ENCODE measurements at places on chromosomes 13 and 19.

DNA sequence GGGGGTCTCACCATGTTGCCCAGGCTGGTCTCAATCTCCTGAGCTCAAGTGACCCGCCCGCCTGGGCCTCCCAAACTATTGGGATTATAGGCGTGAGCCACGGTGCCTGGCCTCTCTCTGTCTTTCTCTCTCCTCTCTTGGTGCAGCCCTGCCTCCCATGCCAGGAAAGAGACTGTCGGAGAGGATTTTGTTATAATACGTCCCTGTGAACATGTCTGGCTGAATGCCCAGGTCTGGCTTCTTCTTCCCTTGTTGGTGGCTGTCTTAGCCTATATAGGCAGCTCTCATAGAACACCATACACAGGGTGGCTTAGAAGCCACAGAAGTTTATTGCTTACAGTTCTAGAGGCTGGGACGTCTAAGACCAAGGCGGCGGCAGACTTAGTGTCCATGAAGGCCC is 46.4 kb downstream of the PEX11G start:
- no peak for DNase-seq

- no peak for DNase-seq
Measured at GRCh38 chr13:19519049-19519448, 42.3 kb downstream of the TPTE2 start.

- no peak for DNase-seq
Measured at GRCh38 chr13:26440111-26440510, 117.4 kb upstream of the WASF3 start.

DNA sequence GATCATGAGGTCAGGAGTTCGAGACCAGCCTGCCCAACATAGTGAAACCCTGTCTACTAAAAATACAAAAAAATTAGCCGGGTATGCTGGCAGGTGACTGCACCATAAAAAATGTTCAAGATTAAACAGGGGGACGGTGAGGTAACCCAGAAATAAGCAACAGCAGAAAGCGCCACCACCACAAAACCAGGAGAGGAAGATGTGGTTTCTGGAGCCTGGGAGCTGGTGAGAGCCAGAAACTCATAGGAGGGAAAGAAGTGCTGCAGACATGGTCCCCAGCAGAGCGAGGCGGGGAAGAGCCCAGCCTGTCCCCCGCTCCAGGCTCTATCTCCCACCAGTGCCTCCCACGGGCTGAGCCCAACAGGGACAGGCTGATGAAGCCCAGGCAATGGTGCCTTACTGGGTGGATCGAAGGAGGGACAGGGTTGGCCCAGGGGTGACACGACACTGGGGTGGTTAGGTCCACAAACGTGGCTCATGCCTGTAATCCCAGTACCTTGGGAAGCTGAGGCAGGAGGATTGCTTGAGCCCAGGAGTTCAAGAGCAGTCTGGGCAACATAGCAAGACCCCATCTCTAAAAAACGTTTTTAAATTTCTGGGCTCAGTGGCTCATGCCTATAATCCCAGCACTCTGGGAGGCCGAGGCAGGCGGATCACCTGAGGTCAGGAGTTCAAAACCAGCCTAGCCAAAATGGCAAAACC is 19.0 kb downstream of the SPC24 start:
- no peak for DNase-seq

- no peak for DNase-seq
Measured at GRCh38 chr13:60617991-60618733, 221.1 kb downstream of the TDRD3 start.

- DNase-seq, result peak; percentile 57
Measured at GRCh38 chr19:51514866-51515481, 13.4 kb upstream of the SIGLEC12 start.

- DNase-seq, result no peak
Measured at GRCh38 chr19:34246340-34246739, 8.0 kb upstream of the GARRE1 start.

- DNase-seq, result no peak
Measured at GRCh38 chr19:36916991-36917390, 859 bp downstream of the ZNF568 start.

- DNase-seq, result peak; percentile 93
Measured at GRCh38 chr19:36418287-36419001, at the start of gene ZFP82. Gene ZFP82, minus strand, starts transcription at chr19:36418644. Its CDS starts 8,855 bp downstream, at chr19:36409789.

GRCh38 chr19:34172661-34173192 is 423 bp downstream of the LSM14A start:
- no peak for DNase-seq

DNA sequence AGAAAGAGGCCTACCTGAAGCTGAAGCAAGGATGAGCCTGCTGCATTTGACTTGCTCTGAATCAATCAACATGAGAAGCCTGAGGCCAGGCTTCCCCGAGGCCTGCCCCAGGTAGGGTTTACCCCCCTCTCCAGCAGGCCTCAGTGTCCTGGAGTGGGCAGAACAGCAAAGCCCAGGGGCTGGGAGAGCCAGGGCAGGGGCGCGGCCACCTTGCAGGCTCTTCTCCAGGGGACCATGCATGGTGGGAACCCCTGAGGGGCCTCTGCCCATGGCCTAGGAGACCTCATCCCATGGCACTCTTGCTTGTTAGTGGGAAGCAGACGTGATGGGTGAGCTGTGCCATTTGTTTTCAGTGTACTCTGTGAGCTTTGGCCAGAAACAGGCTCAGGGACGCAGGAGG is 19.9 kb upstream of the LRP3 start:
- no peak for DNase-seq

DNA sequence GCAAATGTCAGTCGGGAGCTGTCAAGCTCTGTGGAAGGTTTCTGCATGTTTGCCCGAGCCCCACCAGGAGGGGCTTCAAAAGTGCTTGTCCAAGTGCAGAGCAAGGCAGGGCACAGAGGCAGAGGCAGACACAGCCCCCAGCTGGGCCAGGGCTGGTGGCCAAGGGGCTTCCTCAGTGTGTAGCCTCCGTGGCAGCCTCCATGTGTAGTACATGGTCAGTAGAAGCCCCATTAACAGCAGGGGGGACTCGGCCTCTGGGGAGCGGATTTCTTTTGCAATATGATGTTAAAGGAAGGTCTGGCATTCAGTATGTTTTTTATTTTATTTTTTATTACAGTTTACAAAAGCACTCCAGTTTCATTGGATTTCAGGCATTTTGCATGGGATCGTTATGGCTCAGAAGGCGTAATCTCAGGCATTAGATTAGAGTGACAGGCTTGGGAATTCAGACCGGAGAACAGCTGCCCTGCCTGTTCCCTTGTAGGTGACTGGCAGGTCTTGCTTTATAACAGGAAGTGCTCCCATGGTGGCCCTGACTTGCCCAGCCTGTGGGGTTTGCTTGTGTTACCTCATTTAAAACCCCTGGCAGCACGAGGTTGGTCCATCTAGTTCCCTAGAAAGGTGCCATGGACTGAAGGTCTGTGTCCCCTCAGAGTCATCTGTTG is 129.2 kb downstream of the KDM4B start:
- DNase-seq, result no peak

GRCh38 chr13:80755910-80756309 is 415.0 kb upstream of the SPRY2 start:
- DNase-seq, result no peak

- no peak for DNase-seq
Measured at GRCh38 chr13:83452292-83452950, 429.9 kb downstream of the SLITRK1 start.

- no peak for DNase-seq
Measured at GRCh38 chr13:47455626-47456025, 545.4 kb downstream of the SUCLA2 start.

DNA sequence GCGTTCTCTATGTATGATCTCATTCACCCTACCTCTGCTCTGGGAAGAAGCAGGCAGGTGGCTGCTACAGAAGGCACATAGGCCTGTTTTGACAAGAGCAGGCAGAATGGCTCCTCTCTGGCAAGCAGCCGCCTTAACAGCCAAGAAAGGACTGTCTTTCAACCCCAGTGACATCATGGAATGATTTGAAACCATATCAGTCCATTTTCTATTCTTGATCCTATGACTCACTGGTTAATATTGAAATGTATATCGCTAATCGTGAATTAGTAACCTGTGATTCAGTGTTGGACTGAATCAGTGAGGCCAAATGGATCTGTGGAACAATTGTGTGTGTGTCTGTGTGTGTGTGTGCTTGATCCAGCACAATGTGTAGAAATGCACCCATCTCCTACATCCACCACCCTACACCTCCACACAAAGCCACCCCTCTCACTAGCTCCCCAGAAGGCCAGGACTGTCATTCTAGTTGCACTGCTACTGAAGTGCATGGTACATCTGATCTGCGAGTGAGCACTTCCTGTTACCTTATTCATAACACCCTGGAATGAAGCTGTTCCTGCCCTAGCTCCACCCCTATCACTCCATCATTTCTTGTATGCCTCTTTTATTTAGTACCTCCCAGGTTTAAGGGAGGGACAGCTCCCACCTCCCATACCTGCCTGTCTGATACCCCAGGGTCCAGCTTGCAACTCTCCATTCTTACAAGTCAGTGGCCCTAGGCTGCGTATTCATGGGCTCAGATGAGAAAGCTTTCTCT is 460.0 kb downstream of the FOXO1 start:
- peak; percentile 59 for DNase-seq

DNA sequence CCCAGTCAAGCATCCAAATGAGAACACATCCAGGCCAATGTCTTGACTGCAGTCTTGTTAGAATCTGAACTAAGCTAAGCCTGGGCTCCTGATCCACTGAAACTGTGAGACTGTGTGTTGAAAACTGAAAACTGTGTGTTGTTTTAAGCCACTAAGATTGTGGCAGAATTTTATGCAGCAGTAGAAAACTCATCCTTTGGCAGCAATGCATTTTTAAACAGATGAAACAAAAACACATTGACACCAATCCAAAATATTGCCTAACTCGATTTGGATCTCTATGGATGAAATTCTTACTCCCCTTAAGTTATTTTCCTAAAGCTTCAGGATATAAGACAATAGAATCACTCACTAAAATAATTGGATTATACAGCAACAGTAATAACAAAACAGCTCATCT is 202.3 kb upstream of the KLF12 start:
- DNase-seq, result no peak

GRCh38 chr19:33461256-33462111 is 60.1 kb downstream of the PEPD start:
- no peak for DNase-seq

DNA sequence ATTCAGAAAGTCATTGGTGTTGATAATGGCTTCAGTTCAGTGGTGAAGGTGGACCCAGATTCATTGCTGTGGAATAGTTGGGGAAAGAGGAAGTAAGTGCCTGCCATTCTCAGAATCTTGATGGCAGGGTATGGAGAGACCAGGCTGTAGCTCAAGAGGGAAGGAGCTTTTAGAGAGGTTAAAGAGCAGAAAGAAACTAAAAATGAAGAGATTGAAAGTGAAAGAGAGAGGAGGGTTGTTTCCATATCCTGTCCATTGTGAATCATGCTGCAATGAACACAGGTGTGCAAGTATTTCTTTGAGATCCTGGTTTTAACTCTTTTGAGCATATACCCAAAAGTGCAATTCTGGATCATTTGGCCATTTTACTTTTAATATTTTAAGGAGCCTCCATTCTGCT is 12.5 kb downstream of the GJB6 start:
- DNase-seq, result no peak

GRCh38 chr13:114115796-114116195 is 16.6 kb downstream of the RASA3 start:
- no peak for DNase-seq

DNA sequence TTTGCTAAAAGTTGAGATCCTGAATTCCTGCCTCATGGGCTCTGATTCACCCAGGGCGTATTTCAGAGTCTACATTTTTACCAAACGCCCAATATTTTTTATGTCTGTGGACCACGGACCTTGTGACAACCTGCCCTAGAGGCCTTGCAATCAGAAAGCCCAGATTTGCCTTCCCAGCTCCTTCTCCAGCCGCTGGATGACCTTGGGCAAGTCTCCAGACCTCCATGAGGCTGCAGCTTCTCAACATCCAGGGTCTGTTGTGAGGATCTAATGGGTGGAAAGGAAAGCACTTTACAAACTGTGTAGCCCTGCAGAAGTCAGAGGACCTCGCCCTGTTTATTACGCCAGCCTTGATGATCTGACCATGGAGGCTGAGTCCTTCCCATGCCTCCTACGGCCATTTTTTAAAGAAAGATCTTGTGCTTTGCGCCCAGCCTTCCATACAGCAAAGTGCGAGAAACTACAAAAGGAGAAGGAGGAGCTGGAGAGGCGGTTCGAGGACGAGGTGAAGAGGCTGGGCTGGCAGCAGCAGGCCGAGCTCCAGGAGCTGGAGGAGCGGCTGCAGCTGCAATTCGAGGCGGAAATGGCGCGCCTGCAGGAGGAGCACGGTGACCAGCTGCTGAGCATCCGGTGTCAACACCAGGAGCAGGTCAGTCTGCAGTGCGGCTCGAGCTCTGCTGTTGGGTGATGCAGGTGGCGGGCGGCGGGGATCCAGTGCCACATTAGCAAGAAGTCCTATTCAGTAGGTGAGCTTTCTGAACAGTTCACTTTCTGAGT is 115.6 kb downstream of the SLC7A1 start:
- DNase-seq, result no peak

DNA sequence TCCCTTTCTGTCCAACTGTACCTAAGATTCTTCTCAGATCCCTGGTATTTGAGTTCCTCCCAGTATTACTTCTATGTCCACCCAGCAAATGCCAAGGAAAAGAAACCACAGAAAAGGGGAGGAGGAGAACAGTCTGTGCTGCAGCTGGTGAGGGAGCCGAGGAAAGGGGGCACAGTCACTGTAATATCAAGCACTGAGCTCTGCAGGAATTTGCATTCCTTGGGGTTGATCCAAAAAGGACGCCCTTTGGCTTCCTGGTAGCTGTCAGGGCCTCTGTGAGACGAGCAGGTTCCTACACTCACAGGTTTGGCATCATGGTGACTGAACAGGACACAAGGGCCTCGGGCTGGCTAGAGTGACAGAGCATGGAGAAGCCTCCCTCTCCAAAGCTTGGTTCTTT is 273.4 kb downstream of the NHLRC3 start:
- no peak for DNase-seq

- no peak for DNase-seq
Measured at GRCh38 chr13:41186481-41186880, 7.9 kb downstream of the KBTBD7 start.

DNA sequence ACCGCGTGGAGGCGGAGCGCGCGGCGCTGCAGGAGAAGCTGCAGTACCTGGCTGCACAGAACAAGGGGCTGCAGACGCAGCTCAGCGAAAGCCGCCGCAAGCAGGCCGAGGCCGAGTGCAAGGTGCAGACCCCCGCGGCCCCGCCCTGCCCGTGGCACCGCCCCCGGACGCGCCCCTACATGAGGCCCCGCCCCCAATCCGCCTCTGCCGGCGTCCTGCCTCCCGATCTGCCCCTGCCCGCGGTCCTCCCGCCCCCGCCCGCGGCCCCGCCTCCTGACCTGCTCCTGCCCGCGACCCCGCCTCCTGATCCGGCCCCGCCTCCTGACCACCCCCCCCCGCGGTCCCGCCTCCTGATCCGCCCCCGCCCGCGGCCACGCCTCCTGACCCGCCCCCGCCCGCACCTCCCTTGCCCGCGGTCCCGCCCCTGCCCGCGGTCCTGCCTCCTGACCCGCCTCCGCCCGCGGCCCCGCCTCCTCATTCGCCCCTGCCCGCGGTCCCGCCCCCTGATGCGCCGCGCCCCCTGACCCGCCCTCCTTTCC is 11.7 kb downstream of the PRR36 start:
- DNase-seq, result peak; percentile 94

Measured in germinal center (tissue), 1 donor.